Smooth muscle cell of trachea (primary cell): ENCODE measurements at places on chromosomes 2 and 18. TPM values are rescaled to one million over a fixed set of nuclear protein-coding genes. Genes with fewer than 3 reads are reported as not detected.

The LYPD1 gene
- 0.33 and 0.73 TPM in 2 replicates for total RNA-seq

The DIPK1C gene
- total RNA-seq, result not detected in 2 replicates

The CNDP1 gene
- total RNA-seq, result not detected in 2 replicates

The RFX8 gene
- 9.1 and 36.7 TPM in 2 replicates for total RNA-seq

The LCLAT1 gene
- total RNA-seq, result 24.3 and 25.9 TPM in 2 replicates

The UGT1A3 gene
- total RNA-seq, result not detected in 2 replicates

The SPHKAP gene
- total RNA-seq, result under 0.01 TPM in 1 of 2 replicates, not detected in the other

The NEMP2 gene
- 3.1 and 3.3 TPM in 2 replicates for total RNA-seq

The DSG4 gene
- total RNA-seq, result not detected in 2 replicates
